Vagina (tissue), 2 donors: ENCODE measurements at places on chromosomes 2 and 18. TPM values are rescaled to one million over a fixed set of nuclear protein-coding genes. Genes with fewer than 3 reads are reported as not detected.
A peak's percentile ranks its signal among the peaks of the same experiment; 100 is the strongest.

DNA sequence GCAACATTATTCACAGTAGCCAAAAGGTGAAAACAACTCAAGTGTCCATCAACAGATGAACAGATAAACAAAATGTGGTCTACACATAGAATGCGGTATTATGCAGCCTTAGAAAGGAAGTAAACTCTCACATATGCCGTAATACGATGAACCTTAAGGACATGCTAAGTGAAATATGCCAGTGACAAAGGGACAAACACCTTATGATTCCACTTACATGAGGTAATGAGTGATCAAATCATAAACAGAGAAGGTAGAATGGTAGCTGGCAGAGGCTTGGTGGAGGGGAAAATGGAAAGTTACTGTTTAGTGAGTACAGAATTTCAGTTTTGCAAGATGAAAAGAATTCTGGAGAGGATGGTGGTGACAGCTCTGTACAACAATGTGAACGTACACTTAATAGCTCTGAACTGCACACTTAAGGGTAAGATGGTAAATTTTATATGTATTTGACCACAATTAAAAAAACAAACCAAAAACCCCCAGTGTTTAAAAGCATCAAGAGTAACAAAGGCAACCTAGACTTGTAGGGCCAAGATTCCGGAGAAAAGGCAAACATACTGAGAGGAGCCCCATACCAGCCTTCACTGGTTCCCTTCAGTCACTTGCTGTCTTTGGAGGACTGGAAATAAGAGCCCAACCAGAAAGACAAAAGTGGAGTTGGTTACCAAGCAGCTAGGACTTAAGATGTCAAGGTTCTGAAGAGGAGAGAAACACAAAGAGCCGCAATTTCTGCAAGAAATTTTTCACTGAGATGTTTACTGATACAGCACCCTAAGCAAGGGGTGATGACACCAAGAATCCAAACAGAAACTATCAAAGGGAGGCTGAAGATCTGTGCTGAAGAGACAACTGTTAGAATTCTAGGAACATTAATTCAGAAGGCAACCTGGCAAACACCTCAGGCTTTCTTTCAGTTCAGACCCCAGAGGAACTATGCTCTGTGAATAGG, 61.3 kb downstream of the CUL3 start:
- no peak for DNase-seq

- no peak for DNase-seq
Measured at GRCh38 chr18:34993289-34993688, 47.9 kb upstream of the MAPRE2 start.

Gene CRYBA2
- total RNA-seq, result not detected

DNA sequence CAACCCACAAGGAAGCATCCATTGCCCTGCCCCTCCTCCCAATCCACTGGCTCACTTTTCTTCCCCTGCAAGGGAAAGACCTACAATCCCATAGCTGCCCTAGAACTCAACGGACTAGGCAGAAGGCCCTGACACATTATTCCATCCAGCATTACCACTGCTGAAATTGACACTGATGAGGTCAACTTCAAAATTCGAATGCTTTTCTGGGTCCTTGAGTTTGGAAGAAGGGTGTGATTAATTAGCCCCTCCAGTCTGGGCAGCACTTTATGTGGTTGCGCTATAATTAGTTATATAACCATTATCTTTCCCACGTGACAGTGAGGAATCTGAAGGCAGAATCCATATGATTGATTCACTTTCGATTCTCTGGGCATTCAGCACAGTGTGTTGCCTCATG, 55.7 kb downstream of the EVA1A start:
- no peak for DNase-seq

Gene RUFY4
- not detected for total RNA-seq

Gene OLA1
- 36.1 TPM for total RNA-seq

Gene MEP1B
- total RNA-seq, result not detected

DNA sequence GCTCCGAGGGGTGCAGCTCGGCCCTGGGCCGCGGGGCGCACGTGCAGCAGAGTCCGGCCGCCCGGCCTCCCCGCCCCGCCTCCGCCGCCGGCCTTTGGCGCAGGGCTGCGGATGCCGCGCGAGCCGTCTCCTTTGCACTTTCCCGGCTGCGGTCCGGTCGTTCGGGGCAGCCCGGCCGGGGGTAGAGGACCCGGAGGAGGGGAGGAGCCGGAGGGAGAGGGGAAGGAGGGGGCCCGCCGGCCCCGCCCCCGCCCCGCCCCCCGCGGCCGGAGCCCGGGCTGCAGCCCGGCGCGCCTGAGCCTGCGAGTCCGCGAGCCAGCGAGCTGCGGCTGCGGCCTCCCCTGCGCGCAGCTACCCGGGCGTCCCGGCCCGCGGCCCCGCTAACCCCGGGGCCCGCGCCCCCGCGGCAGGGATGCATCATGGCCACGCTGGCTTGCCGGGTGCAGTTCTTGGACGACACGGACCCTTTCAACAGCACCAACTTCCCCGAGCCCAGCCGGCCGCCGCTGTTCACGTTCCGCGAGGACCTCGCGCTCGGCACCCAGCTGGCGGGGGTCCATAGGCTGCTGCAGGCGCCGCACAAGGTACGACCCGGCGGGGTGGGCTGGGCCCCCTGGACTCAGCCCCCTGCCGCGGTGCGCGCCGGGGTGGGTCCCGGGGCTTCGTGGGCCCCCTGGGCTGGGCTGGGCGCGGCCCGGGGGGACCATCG, at the start of gene FHOD3:
FHOD3 (plus strand) TSS at position 297 of the 709 bp plus-strand sequence; CDS start at position 420, 123 bp downstream.
- DNase-seq, result peak; percentile 42

Gene UGT1A3
- not detected for total RNA-seq

DNA sequence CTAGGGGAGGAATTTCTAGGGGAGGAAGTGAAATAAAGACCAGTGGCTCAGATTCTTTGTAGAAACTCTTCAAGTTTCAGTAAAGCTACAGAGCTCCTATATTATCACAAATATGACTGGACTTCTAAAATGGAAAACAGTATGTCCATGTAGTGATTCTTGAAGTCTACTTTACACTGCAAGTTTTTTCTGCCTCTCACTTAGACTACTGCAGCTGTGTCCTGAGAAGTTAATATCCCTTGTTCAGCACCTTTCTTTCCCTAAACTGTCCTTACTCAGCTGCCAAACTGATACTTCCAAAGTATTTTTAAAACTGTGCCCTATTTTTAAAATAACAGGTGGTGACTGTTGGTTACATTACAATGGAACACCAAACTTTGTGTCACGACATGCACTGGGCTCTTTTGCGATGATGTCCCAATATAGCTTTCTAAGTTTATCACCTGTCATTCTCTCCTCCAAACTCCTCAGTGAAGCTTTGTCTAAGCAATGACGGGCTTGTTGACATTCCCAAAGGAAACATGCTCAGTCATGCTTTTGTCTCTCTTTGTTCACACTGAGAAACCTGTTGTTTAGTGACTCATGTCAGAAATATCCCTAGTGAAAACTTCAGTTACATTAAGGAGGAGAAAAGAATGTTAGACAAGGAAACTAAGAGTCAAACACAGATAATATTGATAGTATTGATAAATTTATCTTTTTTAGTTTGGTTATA, 341.1 kb downstream of the ARL6IP6 start:
- DNase-seq, result no peak

Gene LYG1
- not detected for total RNA-seq

GRCh38 chr2:215830304-215830703, 183.0 kb downstream of the MREG start:
- no peak for DNase-seq

Gene POMC
- 2.5 TPM for total RNA-seq

DNA sequence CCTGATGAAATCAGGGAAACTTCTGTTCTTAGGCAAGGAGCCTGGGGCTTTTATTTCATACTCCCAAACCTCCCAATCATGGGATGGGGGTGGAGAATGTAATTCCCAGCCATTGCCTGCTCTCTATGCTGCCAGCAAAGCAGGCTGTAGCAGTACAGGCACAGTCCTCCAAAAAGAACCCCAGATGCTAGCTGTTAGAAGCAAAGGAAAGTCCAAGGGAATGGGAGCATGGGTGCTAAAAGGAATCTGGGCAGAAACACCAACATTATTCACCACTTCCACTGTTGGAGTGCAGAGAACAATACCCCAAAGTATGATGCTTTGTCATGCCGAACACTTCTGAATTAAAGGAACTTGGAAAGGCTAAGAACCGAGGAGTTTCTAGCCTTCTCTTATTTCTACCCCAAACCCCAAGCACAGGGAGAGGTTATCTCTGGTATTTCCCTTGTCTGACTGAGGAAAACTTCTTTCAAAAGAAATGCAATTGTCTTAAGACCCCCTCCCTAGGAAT, 24.7 kb downstream of the MDH1 start:
- no peak for DNase-seq

GRCh38 chr18:51192026-51192425, 5.5 kb downstream of the MEX3C start:
- no peak for DNase-seq

GRCh38 chr18:50320719-50321118, 33.2 kb upstream of the CXXC1 start:
- DNase-seq, result no peak

DNA sequence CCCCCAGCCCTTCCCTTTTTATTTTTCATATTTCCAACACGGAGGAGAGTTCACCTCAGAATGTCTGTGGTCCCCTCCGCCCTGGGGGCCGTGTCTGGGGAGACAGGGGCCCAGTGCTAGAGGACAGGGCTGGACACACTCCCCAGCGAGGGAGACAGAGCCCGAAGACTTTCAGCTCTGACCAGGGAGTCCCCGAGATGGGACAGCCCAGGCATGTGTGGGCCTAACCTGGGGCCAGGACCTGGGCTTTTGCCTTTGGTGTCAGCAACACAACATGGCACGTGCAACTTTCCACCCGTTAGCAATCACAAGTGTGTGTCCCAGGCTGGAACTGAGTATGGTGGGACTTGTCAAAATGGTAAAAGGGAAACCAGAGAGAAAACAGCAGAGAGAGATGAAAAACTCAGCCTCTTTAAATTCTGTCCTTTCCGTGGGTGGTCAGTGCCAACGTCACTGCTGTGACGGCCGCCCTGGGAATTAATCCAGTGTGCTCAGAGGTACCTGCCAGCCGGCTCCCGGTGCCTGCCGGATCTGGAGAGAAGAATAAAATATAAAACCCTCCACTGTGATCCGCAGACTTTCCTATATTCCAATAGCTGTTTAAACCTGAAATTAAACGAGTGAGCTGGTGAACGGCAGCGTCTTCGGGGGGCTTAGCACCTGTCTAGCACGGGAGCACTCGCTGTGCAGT, 245.8 kb downstream of the EIPR1 start:
- DNase-seq, result no peak

DNA sequence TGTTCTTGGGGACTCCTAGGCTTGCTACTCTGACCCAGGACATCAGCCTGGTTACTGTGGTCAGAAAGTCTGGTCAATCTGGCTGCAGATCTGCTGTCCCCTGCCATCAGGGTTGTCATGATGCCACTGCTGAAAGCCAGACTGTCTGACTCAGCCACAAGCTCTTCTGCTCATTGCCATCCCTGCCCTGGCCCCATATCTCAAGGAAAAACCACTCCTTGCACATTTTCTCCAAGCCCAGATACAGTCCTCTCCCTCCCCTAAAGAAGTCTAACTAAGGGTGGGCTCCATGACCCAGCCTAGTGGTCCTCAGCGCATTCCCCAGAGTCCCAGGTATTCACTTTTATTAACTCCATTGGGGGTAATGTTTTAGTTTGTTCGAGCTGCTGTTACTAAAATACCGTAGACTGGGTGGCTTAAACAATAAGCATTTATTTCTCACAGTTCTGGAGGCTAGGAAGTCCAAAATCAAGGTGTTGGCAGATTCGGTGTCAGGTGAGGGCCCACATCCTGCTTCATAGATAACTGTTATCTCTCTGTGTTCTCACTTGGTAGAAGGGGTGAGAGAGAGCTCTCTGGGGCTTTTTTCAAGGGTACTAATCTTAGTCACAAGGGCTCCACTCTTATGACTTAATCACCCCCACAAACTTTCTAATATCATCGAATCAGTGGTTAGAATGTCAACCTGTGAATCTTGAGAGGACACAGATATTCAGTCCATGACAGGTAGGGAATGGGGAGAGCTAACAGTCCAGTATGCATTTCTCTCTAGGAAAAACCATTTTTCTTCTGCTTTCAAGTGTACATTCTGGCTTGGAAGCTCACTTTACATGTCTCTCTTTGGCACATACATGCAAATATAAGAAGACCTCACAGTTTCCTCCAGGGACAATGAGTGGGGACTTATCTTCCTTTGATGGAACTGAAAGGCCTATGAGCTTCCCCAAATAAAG, 94.8 kb upstream of the CXCR4 start:
- no peak for DNase-seq
